ENCODE measurements at places on chromosomes 5 and 9. TPM values are rescaled to one million over a fixed set of nuclear protein-coding genes. Genes with fewer than 3 reads are reported as not detected.

TPM2 gene
- 544 TPM for total RNA-seq

TAF11L8 gene
- total RNA-seq: not detected

PPIC gene
- 45.8 TPM for total RNA-seq

NR2F1 gene
- 49.5 TPM for total RNA-seq

CNTRL gene
- 11.5 TPM for total RNA-seq

RETREG1 gene
- 0.74 TPM for total RNA-seq

KCNMB1 gene
- total RNA-seq: not detected

NUTM2G gene
- total RNA-seq: not detected

ANGPTL2 gene
- 0.08 TPM for total RNA-seq

PPP3R2 gene
- total RNA-seq: not detected

PSMB7 gene
- 167 TPM for total RNA-seq

CWC27 gene
- total RNA-seq: 19.7 TPM

MYORG gene
- total RNA-seq: 9.7 TPM

EXOSC3 gene
- 45.3 TPM for total RNA-seq

HMMR gene
- total RNA-seq: 42.5 TPM

ZNF622 gene
- 29.3 TPM for total RNA-seq

MEGF10 gene
- total RNA-seq: not detected

TAF1L gene
- not detected for total RNA-seq

NAIF1 gene
- 14.6 TPM for total RNA-seq

SH3TC2 gene
- total RNA-seq: 0.33 TPM

SLC4A9 gene
- total RNA-seq: not detected

IFNA13 gene
- total RNA-seq: not detected

SH2D3C gene
- total RNA-seq: 0.49 TPM

IL13 gene
- not detected for total RNA-seq

IL17B gene
- not detected for total RNA-seq

EPB41L4B gene
- 27.8 TPM for total RNA-seq

FLT4 gene
- total RNA-seq: 0.44 TPM

FRRS1L gene
- total RNA-seq: 2.3 TPM

INVS gene
- total RNA-seq: 8.2 TPM

GLDC gene
- 4.0 TPM for total RNA-seq

ABO gene
- total RNA-seq: 0.10 TPM

EIF4E1B gene
- total RNA-seq: not detected

FABP6 gene
- 0.31 TPM for total RNA-seq

PPWD1 gene
- 32.7 TPM for total RNA-seq

QRFP gene
- not detected for total RNA-seq

TUT7 gene
- total RNA-seq: 12.5 TPM

HMGXB3 gene
- 56.2 TPM for total RNA-seq

ZDHHC11 gene
- 3.0 TPM for total RNA-seq

GRIN3A gene
- 0.03 TPM for total RNA-seq

BRD9 gene
- total RNA-seq: 64.3 TPM

ADRA1B gene
- 8.3 TPM for total RNA-seq

CHSY3 gene
- not detected for total RNA-seq

SPINK13 gene
- not detected for total RNA-seq

FAM169A gene
- total RNA-seq: 23.1 TPM

CLIC3 gene
- 6.2 TPM for total RNA-seq

PAEP gene
- not detected for total RNA-seq

ORM1 gene
- total RNA-seq: 3.5 TPM

PTGS1 gene
- 61.2 TPM for total RNA-seq

PFN3 gene
- total RNA-seq: not detected

ADGRD2 gene
- total RNA-seq: not detected

SMIM3 gene
- 55.2 TPM for total RNA-seq

SPAG8 gene
- 0.90 TPM for total RNA-seq

Data from Panc1 (cell line).